Memory B cell (primary cell): ENCODE measurements at places on chromosomes 16 and 17.

GRCh38 chr17:54969658-54970572, 1.4 kb downstream of the STXBP4 start:
- DNase-seq, result no peak

DNA sequence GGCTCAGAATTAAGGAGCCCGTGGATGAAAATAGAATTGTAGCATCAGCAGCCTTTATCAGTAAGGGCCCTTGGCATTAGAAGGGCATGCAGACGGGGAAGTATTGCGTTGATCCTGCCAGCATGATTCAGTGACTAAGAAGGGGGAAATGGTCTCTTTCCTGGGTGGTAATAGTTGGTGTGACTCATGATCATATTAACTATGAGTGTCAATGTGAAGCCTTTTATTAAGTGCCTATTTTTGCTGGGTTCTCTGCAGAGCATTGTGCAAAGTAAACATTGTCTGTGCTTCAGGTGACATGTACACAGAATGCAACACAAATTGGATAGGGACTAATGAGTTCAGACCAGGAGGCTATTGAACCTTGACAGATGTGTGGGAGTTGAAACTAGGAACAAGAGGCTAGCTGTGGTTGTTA, 24.5 kb downstream of the RCVRN start:
- no peak for DNase-seq

DNA sequence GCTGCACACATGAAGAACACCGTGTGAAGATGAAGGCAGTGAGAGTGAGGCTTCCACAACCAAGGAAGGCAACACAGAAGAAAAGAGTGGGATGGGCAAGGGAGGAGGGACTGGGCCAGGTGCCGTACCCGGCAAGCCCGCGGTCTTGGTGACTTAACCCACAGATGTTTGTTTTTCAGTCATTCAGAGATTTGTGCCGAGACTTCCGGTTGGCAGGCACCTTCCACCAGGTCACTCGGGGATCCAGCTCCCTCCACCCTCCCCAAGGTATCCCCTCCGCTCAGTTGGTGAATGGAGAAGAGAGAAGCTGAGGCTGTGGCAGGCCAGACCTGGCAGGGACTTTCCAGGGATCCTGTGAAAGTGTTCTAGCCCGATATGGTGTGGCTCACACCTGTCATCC, 4.9 kb upstream of the KREMEN2 start:
- no peak for DNase-seq

DNA sequence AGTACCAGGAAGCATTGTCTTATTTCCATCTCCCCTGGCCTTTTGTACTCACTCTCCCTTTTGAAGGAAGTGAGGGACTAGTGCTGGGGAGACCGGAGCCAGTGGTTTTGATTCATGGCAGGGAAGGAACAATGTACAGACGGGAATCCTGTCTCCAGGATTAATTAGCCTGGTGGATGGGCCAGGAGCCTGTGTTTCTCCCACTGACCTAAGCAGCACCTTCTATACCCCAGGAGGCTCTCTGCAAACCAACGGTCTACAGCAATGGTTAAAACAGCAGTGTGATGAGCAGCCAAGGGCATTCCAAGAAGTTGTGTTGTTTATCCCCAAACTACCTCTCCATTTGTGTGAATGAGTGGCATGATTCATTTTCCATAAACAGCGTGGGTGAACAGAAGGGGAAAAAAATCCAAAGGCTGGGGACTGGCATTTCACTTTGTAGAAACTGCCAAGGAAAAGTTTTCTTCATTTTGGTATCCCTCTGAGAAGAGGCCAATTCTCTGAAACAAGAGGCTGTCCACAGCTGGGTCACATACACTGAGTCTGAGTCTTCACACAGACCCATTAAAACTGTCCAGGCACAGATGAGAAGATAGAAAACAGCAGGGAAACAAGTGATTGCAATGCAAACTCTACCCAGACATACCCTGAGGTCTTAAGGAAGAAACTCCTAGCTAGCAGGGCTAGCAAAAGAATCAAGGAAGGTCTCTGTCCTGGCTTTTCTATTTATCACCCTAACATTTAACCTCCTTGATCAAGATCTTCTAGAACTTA, 18.1 kb downstream of the ANKFN1 start:
- no peak for DNase-seq

- no peak for DNase-seq
Observed at GRCh38 chr16:77133706-77134105, 57.3 kb upstream of the MON1B start.

DNA sequence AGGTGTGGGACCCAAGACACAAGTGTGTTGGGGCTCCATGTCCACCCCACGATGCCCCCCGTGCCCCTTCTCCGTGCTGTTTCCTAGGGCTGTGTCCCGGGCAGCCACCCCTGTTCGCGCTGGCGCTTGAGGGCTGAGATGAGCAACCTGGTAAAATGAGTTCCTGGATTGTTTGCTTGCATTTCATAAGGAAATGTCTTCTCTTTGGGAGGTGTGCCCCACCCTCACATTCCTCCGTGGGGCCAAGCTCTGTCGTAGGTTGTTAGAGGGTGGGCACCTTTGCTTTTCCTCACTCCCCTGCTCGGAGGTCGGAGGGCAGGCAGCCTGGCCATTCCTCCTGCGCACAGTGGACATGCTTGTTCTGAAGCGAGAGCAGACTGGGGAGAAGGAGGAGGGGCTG, 171.3 kb upstream of the CHMP6 start:
- DNase-seq, result no peak

- peak; percentile 98 for DNase-seq
Observed at GRCh38 chr17:68019675-68020408, 15.7 kb upstream of the KPNA2 start.

GRCh38 chr16:51084074-51084928, 66.8 kb downstream of the SALL1 start:
- DNase-seq, result no peak

GRCh38 chr17:29168079-29168758, 12.0 kb downstream of the MYO18A start:
- DNase-seq, result no peak

DNA sequence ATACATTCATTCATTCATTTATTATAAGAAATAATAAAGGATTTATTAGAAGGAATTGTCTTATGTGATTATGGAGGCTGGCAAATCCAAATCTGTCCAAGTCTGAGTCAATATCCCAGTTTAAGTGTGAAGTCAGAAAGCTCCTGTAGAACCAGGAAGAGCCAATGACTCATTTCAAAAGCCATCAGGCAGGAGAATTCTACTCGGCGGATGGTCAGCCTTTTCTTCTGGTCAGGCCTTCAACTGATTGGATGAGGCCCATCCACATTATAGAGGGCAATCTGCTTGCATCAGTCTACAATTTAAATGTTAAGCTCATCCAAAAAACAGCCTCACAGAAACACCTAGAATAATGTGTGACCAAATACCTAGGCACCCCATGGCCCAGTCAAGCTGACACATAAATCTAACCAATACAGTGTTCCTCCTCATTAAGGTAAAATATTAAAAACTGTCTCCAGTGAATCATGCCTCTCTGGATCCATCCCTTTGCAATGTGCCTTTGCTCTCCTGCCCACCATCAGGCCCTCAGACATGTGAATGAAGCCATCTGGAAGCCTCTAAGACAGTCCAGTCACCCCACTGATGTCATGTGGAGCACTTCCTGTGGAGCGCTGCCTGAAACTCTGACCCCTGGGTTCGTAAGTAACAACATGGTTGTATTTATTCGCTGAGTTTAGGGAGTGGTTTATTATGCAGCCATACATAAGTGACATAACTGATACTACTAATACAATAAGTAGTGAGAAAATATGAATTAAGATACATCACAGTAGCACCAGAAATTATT, 69.2 kb upstream of the WSB1 start:
- no peak for DNase-seq

DNA sequence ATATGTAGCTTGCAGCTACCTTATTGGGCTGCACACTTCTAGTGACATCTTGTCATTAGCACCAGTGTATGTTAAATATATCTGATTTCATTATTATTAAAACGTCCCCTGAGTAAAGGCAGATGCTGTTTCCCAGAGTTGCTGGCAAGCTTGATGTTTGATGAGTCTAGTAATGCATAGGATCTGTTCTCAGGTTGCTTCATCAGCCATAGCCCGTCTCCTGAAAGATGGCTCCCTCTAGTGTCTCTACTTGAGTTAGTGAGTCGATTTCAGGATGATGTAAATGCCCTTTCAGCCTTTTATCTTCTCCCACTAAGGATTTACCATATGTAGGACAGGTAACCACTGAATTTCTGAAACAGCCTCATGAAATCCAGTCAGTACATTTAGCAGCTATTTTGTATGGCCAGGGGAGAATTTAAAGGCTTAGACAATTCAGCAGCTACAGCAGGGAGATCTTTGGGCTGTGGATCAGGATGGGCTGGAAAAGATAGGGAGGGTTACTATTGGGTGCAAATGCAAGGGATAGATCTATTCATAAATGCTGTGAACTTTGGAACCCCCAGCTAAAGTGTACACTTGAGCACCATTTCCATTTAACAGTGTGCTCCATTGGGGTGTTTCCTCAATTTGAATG, 376.3 kb downstream of the CNTNAP4 start:
- no peak for DNase-seq

DNA sequence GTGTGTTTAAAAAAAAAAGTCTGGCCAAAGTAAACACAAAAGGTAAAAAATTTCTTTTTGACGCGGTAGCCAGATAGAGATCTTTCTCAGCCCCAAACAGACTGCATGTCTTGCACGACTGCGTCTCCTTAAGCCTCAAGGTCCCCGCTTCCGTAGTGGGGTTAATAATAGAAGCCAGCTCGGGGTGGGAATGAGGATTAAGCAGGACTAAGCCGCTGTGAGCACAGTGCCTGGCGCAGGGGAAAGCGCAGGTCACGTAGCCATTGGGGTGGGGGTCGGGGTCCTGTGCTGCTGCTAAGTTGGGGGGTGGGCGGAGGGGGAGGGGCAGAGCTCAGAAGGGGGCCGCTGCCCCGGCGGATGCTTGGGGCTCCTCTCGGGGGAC, 521 bp downstream of the GGA2 start:
- DNase-seq, result no peak

DNA sequence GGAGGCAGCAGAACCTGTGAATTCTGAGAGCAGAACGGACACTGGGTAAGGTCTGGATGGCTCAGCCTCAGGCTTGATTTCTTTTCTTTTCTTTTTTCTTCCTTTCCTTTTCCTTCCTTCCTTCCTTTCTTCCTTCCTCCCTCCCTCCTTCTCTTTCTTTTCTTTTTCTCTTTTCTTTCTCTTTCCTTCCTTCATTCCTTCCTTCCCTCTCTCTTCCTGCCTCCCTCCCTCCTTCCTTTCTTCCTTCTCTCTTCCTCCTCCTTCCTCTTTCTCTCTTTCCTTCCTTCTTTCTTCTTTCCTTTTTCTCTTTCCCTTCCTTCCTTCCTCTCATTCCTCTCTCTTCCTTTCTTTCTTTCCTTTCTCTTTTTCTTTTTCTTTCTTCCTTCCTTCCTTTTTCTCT, 38.0 kb downstream of the OR3A1 start:
- no peak for DNase-seq

GRCh38 chr17:81898029-81898866, 3.8 kb upstream of the NPB start:
- DNase-seq, result no peak

DNA sequence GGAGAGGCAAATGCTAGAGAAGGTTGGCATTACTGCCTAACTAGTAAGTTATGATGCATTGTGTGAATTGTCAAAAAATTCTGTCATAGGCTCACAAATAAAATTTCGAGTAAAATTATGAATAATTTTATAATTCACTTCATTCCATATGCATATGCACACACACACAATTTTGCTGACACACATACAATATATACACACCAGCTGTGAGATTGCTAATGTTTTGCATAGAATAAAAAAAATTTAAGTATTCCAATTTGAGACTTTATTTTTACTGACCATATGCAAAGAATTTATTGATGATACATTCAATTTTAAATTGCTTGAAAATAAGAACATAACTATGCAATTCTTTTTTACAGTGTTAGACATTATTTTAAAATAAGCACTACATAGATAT, 6.8 kb upstream of the TMEM100 start:
- no peak for DNase-seq

GRCh38 chr17:58326609-58327362, 1.8 kb downstream of the TSPOAP1 start:
- no peak for DNase-seq

GRCh38 chr17:70945386-70945785, 776.1 kb downstream of the KCNJ2 start:
- DNase-seq, result no peak

- DNase-seq, result no peak
Observed at GRCh38 chr16:58503863-58504688, 4.1 kb downstream of the NDRG4 start.

DNA sequence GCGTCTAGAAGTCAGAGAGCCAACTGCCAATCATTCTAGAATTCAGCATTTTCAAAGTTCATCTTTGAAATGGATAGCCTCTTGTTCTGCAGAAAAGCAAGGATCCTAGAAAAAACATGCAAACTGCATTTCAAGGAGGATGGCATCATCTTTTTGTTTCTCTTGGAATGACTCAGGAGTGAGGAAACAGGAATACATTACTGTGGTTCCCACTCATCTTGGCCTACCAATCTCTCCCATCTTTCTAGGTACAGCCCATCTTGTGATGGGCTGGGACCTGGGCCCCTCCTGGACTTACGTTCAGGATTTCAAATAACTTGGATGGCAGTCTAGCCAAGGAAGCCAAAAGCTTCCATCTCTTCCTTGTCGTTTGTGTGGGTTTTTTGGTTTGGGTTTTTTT, 363.4 kb downstream of the CDH13 start:
- DNase-seq, result no peak

DNA sequence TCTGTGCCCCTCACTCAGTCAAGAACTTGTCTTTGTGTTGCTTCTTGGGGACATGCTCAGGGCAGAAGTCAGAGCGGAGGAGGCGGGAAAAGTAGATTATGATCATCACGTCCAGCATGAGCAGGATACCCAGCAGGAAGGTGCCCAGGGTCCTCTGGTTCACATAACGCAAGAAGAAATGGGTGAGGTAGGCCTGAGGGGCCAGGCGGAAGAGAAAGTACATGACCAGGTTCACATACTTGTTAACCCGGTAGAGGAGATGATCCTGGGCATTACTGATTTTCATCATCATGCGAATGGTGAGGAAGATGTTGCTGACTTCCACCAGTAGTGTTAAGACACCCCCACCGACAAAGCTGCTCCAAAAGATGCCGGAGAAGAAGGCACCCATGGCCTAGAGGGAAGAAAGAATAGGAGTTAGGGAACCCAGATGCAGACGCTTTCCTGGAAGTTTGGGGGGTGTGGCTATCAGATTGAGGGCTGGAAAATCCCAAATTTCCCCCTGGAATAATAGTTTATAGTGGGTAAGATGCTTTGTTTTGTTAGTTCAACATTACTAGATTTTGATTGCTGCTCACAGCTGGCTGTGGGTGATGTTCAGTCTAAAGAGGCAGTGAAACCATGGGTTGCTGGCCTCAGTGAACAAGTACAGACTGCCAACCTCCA, 1.4 kb downstream of the TLCD1 start:
- no peak for DNase-seq
